Colonic mucosa (tissue), 4 donors: ENCODE measurements at places on chromosomes 3 and 15. TPM values are rescaled to one million over a fixed set of nuclear protein-coding genes. Genes with fewer than 3 reads are reported as not detected.

TAGLN3 gene
- total RNA-seq = not detected

RAF1 gene
- total RNA-seq = 79.5 TPM

SNX33 gene
- total RNA-seq = 26.2 TPM

DNA sequence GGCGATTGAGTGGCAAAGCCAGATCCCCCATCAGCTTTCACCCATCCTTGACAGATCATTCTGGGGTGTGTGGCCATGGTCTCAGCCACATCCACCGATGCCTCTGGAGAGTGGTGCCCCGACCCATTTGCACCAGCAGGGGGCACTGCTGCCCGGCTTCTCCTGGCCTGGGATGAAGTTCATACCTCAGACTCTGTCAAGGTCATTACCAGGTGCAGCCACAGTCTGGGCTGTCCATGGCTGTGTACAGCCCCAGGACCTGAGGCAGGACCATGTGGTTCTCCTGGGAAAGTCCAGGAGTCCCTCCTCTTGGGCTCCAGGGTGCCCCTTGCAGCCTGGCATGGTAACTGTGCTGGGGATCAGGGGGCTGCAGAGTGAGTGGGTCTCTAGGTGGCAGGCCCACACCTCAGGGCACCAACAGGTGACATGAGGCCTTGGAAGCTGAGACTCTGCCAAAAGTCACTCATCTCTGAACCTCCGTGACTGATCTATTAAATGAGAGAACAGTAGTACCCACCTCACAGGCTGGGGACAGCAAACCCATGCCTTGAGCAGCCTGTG is 67.2 kb downstream of the CACNA2D2 start:
- no peak overlapping the region for H3K27ac ChIP-seq
- no peaks in the 10 kb centered on the region for H3K4me1 ChIP-seq
- peak; percentile 81 for DNase-seq

DNA sequence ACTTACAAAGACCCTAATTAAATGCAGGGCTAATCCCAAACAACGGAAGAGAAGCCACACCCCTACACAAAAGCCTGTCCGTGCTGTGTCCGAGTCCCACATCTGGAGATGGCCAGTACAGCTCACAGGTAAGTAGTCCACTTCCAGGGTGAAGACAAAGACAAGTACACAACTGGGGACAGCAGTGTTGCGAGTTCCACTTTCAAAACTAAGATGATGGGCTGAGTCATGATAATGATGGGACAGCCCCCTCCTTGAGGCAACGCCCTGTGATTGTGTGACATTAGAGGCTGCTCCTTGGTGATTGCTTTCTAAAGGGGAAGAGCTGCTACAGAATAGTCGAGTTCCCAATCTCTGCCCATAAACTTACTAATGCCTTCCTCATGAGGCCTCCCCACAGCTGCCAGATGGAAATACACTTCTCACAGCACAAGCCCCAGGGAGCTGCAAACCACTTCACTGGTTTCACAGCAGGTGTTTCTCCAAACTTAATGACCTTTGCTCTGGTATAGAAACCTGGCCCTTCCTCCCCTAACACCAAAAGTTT is 27.6 kb downstream of the RFT1 start:
- DNase-seq = no peak

GRCh38 chr3:126274735-126275619 is 82.2 kb downstream of the KLF15 start:
- no peaks in the 10 kb centered on the region for H3K36me3 ChIP-seq
- no peaks in the 10 kb centered on the region for H3K27me3 ChIP-seq
- H3K4me1 ChIP-seq = no peaks in the 10 kb centered on the region
- no peak for DNase-seq

DNA sequence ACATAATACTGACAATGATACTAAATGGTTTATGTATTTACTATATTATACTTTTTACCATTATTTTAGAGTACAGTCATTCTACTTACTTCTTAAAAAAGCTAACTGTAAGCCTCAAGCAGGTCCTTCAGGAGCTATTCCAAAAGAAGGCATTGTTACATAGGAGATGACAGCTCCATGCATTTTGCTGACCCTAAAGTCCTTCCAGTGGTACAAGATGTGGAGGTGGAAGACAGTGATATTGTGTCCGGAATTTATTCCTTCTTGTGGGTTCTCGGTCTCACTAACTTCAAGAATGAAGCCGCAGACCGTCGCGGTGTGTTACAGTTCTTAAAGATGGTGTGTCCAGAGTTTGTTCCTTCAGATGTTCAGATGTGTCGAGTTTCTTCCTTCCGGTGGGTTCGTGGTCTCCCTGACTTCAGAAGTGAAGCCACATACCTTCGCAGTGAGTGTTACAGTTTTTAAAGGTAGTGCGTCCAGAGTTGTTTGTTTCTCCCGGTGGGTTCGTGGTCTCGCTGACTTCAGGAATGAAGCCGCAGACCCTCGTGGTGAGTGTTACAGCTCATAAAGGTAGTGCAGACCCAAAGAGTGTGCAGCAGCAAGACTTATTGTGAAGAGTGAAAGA is 20.9 kb downstream of the AVEN start:
- H3K36me3 ChIP-seq = no peaks in the 10 kb centered on the region
- no peaks in the 10 kb centered on the region for H3K4me1 ChIP-seq
- H3K4me3 ChIP-seq = no peak overlapping the region
- H3K27me3 ChIP-seq = no peaks in the 10 kb centered on the region

GRCh38 chr3:149790268-149790667 is 2.1 kb downstream of the ANKUB1 start:
- no peaks in the 10 kb centered on the region for H3K27me3 ChIP-seq
- DNase-seq = no peak
- no peaks in the 10 kb centered on the region for H3K4me1 ChIP-seq
- H3K4me3 ChIP-seq = no peak overlapping the region

GRCh38 chr3:69848113-69848512 is 108.8 kb downstream of the MITF start:
- H3K36me3 ChIP-seq = no peaks in the 10 kb centered on the region
- H3K4me1 ChIP-seq = no peaks in the 10 kb centered on the region
- H3K27me3 ChIP-seq = no peaks in the 10 kb centered on the region
- H3K4me3 ChIP-seq = no peak overlapping the region
- no peak for DNase-seq
- no peak overlapping the region for H3K27ac ChIP-seq

DNA sequence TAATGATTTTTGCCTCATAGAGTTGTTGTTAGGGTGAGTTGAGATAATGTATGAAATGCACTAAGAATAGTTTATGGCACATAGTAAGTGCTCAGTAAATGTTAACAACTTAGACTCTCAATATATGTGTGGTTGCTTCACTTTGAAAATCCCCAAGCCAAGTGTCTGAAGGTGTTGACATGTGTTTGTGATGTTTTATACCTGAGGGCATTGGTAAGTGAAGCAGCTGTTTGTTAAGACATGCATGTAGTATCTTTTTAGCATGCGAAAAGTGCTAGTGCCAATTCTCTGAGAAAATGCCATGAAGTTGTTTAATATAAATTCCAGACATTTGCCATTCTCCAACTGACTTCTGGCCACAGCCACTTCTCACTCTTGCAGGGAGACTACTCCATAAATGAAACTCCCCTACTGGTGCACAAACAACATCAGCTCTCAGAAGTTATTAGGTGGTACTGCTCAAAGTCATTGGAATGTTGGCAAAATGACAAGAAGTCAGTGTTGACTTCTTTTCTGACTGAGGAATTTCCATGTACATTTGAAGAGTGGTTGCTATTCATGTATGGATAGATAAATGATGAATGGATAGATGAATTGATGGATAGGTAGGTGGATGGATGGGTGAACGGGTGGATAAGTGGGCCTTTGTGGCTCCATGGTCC is 103.6 kb upstream of the NUDT16 start:
- no peaks in the 10 kb centered on the region for H3K36me3 ChIP-seq
- H3K27ac ChIP-seq = no peak overlapping the region
- DNase-seq = no peak
- H3K4me3 ChIP-seq = no peak overlapping the region
- H3K27me3 ChIP-seq = no peaks in the 10 kb centered on the region

DNA sequence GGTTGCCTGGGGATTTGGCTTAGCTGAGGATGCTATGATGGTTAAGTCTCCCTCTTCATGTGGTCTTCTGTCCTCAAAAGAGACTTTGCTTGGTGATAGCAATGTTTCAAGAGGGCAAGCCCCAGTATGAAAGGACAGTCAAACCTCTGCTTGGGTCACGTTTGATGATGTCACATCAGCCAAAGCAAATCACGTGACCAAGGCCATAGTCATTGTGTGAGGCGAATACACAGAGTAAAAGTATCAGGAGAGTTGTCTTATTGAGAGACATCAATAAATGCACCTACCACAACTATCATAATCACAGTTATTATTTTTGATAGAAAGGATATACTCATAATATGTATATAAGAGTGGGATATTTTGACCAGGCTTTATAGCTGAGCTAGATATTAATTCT is 243.0 kb downstream of the EPHA6 start:
- no peaks in the 10 kb centered on the region for H3K27me3 ChIP-seq
- H3K4me1 ChIP-seq = no peaks in the 10 kb centered on the region
- no peak overlapping the region for H3K27ac ChIP-seq
- no peak for DNase-seq
- no peaks in the 10 kb centered on the region for H3K36me3 ChIP-seq

GRCh38 chr3:100740207-100740606 is 30.9 kb downstream of the TFG start:
- peaks cover 10% of the 10 kb centered on the region for H3K36me3 ChIP-seq
- DNase-seq = no peak
- H3K27me3 ChIP-seq = no peaks in the 10 kb centered on the region
- H3K4me3 ChIP-seq = no peak overlapping the region

DNA sequence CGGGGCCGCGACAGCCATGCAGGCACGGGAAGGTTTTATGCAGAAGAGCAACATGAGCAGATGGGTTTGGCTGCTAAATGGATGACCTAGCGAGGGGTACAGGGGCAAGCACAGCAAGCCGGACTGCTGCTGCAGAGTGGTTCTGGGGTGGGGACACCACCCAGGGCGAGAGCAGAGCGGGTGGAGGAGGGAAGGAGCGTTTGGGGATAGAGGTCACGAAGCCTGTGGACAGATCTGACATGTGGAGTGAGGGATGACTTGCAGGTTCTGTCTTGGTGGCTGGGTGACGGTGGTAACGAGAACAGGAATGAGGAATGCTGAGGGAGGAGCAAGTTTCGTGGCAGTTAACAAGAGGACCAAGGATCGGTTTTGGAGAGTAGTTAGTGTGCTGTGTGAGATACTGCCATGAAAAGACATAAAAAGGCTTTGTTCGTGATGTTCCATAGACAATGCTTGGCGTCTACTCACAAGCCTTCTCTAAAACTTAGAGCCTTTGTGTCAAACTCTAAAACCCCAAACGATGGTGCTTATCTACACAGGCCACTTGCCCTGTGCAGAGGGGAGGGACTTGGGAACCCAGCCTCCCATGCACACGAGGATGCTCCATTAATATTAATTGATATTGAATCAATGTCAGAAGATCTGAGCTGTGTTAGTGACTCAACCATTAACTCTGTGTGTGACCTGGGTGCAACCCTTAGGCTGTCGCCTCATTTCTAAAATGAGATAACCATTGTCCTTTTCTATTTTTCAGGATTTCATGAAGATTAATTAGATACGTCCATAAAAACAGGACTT is 132.7 kb upstream of the SLC2A2 start:
- no peaks in the 10 kb centered on the region for H3K27me3 ChIP-seq
- no peak overlapping the region for H3K4me3 ChIP-seq
- no peaks in the 10 kb centered on the region for H3K4me1 ChIP-seq
- no peak for DNase-seq
- H3K27ac ChIP-seq = no peak overlapping the region

- H3K27me3 ChIP-seq = no peaks in the 10 kb centered on the region
- no peaks in the 10 kb centered on the region for H3K4me1 ChIP-seq
- no peaks in the 10 kb centered on the region for H3K36me3 ChIP-seq
- H3K27ac ChIP-seq = no peak overlapping the region
These were observed 193.3 kb downstream of the FNDC3B start for GRCh38 chr3:172232579-172233212.

DNA sequence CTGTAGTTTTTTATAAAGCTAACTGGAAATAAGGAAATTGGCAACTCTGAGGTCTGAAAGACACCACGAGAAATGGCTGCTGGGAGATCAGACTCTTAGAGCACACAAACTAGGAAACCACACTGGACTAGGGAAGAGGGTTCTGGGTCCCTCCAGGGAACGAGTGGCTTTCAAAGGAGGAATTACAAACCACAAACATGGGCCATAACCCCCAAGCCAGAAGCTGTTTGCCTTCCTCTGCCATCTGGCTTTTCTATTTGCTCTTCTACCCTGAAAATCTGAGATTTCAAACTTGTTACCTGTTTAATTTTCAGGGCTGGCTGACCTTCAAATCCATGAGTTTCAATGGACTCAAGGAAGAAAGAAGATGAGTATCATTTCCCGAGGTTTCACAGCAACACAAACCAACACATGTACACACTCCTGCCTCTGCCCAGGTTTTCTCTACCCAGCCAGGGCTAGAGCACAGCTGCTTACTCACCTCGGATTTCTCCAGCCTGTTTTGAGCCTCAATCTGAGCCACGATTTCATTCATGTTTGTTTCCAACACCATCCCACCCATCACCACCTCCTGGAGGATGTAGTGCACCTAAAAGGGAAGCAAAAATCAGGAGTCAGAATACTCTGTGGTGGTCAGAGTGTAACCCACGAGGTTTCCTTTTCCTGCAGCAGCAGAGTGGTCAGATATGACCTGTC is 22.6 kb upstream of the ANPEP start:
- H3K27ac ChIP-seq = no peak overlapping the region
- DNase-seq = no peak
- H3K4me1 ChIP-seq = no peaks in the 10 kb centered on the region

DNA sequence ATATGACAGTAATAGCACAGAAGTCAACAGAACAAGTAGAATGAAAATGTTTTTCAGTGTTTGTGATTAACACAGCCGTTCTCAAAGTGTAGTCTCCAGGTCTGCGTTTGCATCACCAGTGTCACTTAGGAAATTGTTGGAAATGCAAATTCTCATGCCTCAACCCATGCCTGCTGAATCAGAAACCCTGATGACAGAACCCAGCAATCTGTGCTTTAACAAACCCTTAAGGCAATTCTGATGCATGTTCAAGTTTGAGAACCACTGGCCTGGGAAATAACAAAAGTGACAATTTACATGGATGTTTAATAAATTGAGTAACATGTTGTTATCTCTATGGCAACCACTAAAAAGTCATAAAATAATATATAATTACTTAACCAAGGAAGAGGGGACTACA is 103.1 kb upstream of the ATP11B start:
- no peak for DNase-seq
- no peak overlapping the region for H3K27ac ChIP-seq
- H3K36me3 ChIP-seq = no peaks in the 10 kb centered on the region
- H3K4me3 ChIP-seq = no peak overlapping the region
